ENCODE measurements at places on chromosomes 12 and 14.

DNA sequence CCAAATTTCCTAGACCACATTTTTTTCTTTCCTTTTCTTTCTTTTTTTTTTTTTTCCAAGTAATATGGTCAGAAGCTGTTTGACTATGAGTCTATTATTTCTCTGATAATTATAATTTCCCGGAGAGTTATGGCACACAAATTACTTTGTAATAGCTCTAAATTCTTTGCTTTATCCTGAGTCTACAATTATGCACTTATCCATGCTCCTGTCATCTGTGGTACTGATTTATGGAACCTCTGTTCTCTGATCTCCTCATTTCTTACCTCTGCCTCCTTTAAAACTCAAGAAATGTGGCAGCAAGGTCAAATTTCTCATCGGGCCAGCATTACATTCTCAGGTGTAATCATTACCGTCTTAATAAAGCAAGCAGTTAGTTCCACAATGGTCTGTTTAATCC is 282.1 kb downstream of the PAWR start:
- H3K27ac ChIP-seq, result peak overlapping the region; percentile 89
- H3K36me3 ChIP-seq, result no peaks in the 10 kb centered on the region
- DNase-seq, result no peak
- no peaks in the 10 kb centered on the region for H3K27me3 ChIP-seq

DNA sequence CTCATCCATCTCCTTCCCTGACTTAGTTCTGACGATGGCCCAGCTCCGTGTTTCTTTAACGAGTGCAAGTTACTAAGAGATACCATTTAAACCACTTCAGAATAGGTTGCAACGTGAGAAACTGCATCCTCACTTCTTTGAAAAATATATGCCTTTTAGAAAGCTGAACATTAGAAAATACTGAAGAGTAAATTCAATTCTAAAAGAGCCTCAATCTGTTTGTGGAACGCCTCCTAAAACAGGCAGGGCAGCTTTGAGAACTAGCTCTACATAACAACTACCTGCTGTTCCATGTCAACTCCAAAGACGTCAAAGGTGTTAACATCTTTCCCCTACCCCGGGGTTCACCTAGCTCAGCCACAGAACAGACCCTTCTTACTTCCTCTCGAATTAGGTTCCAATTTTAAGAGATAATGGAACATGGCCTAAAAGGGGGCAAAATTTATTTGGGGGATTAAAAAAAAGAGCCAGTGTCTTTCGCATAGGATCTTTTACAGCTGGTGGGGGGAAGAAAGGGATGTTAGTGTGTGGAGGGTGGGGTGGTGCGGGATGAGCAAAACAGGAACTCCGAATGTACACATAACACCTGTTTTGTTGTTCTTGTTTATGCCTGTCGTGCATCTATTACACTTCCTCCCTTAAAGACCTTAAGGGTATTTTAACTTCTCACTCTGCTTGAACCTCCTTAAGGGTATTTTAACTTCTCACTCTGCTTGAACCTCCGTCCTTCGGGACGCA is 3.3 kb downstream of the BHLHE41 start:
- H3K27ac ChIP-seq, result peak overlapping the region; percentile 54
- H3K36me3 ChIP-seq, result no peaks in the 10 kb centered on the region
- H3K4me3 ChIP-seq, result peak overlapping the region; percentile 69

GRCh38 chr14:51139121-51139681 is 44.3 kb upstream of the TRIM9 start:
- DNase-seq, result no peak
- H3K36me3 ChIP-seq, result no peaks in the 10 kb centered on the region
- no peak overlapping the region for H3K27ac ChIP-seq
- H3K27me3 ChIP-seq, result peaks cover 10% of the 10 kb centered on the region
- no peaks in the 10 kb centered on the region for H3K4me1 ChIP-seq

DNA sequence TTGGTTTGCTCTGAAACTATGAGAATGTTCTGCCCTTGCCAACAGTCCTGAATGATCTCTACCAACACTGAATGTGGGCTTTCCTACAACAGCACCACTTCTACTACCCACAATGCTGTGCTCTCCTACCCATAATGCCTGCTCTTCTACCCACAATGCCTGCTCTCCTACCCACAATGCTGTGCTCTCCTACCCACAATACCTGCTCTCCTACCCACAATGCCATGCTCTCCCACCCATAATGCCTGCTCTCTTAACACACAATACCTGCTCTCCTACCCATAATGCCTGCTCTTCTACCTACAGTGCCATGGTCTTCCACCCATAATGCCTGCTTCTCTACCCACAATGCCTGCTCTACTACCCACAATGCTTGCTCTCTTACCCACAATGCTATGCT is 92.3 kb downstream of the KCNK13 start:
- H3K36me3 ChIP-seq, result no peaks in the 10 kb centered on the region
- H3K4me1 ChIP-seq, result no peaks in the 10 kb centered on the region
- DNase-seq, result no peak
- peaks cover 13% of the 10 kb centered on the region for H3K27me3 ChIP-seq
- no peak overlapping the region for H3K4me3 ChIP-seq
- no peak overlapping the region for H3K27ac ChIP-seq

DNA sequence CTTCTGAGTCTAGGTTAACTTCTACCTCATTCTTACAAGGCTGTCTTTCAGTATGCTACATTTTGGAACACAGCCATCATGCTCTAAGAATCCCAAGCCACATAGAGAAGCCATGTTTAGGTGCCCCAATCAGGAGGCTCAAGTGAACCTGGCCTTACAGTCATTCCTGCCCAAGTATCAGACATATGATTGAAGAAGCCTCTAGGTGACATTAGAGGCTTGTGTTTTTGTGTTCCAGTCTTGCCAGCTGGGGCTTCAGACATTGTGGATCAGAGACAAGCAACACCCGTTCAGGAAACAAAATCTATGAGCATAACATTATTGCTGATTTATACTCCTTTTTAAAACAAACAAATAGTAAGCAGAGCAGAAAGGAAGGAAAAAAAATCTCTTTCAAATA is 8.1 kb upstream of the SLC16A7 start:
- no peak overlapping the region for H3K27ac ChIP-seq
- no peak for DNase-seq
- no peaks in the 10 kb centered on the region for H3K36me3 ChIP-seq
- H3K27me3 ChIP-seq, result no peaks in the 10 kb centered on the region
- H3K4me3 ChIP-seq, result no peak overlapping the region
- peaks cover 5% of the 10 kb centered on the region for H3K4me1 ChIP-seq

DNA sequence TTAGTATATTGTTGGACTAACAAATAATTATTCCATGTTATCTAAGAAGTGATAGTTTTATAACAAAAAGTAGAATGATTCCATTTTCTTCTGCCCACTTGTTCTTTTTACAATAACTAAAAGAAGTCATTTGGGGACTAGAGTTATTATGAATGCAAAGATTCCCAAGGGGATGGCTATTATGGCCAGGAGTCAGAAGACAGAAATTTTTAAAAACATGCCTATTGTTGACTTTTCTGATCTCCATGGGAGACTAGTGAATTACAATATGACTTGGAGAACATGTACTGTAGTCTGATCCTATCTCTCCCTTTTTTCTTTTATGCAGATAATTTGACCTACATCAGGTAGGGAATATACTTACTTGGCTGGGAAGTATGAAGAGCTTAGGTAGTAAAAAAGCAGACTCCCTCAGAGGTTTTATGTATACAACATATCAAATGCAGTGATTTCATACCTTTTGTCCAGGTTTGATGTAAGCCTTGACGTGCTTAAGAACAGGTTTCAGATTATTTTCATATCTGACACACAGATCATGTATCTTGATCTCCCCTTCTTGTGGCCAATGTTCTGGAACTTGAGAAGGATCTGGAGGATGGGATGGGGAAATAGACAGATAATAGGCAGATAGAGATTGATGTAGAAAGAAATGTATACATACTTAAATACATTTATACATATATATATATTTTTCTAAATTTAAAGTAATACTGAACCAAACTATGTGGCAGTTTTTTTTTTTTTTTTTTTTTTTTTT is 41.0 kb upstream of the KCNJ8 start:
- H3K27ac ChIP-seq, result no peak overlapping the region
- H3K27me3 ChIP-seq, result no peaks in the 10 kb centered on the region
- peaks cover 24% of the 10 kb centered on the region for H3K4me1 ChIP-seq
- no peaks in the 10 kb centered on the region for H3K36me3 ChIP-seq

GRCh38 chr12:65896743-65897142 is 72.5 kb downstream of the HMGA2 start:
- peak overlapping the region; percentile 73 for H3K27ac ChIP-seq
- H3K27me3 ChIP-seq, result peaks cover 7% of the 10 kb centered on the region
- H3K36me3 ChIP-seq, result peaks cover 34% of the 10 kb centered on the region
- peak overlapping the region; percentile 31 for H3K4me3 ChIP-seq
- H3K4me1 ChIP-seq, result peaks cover 96% of the 10 kb centered on the region

DNA sequence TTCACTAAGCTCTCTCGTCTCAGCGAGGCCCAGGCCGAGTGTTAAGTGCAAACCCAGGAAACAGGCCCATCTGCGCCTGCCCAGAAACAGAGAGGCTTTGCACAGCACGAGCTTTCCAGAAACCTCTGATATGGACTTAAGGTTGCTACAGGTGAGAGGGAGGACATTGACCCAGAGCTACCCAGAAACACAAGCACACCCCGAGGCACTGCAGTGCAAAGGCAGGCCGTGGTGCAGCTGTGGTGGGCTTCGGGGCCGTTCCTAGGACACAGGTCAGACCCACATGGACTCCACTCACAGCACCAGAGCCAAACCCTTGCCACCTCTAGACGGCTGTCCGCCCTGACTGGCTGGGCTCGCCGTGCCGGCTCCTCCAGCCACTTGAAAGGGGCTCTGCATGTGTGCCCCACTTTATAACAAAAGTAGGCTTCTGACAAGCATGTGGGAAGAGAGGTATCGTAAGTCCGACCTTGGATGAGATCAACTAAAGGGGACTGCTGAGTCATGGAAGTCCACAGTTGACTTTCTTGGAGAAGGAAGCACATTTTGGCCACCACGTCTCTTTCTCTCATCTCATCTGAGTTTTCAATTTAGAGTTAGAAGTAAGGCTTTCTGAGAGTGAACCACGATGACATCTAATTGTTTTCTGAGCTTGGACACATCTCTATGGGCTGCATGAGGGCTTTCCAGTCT is 38.2 kb downstream of the CACNA2D4 start:
- no peaks in the 10 kb centered on the region for H3K36me3 ChIP-seq
- H3K27me3 ChIP-seq, result peaks cover 60% of the 10 kb centered on the region
- no peak for DNase-seq
- H3K4me1 ChIP-seq, result no peaks in the 10 kb centered on the region

Measured in HFFc6 (cell line).